AG10803 (cell line): ENCODE measurements at places on chromosomes 7 and 10.
A peak's percentile ranks its signal among the peaks of the same experiment; 100 is the strongest.

DNA sequence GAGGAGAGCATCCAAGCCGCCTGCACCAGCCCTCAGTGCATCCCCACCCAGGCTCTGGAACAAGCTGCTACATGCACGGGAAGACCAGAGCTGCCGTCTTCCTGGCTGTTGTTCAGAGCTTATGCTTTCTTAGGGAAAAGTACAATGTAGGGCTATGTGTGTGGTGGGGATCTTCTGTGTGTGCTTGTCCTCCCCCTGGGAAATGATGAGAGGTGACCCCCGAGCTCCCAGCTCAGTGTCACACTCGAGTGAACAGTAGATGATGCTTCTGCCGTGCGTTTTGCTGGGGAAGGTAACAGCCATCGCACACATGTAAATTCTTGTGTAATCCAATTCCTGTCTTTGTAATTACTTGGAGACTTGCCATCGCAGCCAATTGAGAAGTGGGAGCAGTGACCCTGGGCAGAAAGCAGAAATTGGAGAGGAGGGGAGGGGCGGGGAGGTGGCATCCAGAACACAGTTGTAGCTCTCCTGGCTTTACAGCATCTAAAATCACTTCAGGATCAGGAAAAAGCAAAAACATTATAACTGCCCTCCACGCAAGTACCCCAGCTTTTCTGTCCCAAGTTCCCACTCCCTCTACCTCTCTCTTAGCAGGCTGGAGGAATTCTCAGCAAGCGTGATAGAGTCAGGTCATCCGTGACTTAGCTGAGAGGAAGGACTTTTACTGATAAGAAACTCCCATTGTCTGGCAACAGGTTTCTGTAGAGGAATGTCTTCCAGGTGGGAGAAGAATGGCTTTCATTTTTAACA is 149.6 kb downstream of the TCF7L2 start:
- no peak for DNase-seq

GRCh38 chr10:60396766-60397165 is 7.1 kb upstream of the ANK3 start:
- DNase-seq: no peak

DNA sequence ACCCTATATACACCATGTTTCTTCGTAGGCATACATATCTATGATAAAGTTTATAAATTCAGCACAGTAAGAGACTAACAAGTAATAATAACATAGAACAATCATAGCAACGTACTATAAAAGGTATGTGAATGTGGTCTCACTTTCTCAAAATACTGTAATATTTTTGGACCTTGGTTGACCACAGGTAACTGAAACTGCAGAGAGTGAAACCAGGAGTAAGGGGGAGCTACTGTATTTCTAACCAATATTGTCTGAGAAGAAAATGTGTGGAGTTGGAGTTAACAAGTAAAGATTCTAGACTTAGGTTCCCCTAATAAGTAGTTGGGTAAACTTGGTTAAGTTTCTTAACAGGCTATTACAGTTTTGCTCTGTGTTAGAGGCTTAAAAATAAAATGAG is 72.1 kb downstream of the GNAI1 start:
- no peak for DNase-seq

DNA sequence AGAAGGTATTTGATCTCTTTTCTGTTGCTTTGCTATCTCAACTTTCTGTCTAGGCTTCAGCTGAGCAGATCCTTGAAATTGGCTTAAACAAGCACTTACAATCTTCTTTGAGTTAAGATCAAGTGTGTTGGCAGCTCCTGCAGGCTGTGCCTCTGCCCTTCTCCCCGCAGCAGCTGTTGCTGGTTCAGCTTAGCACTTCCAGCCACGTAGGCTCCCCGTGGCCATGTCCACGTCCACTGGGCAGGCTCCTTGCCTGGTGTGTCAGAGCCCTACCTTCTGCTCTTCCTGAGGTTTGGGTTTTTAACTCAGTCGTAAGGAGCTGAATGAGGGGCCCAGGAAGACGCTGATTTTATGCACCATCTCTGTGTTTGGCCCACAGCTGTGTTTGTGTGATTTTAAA is 47.2 kb downstream of the CAMK1D start:
- DNase-seq: no peak

GRCh38 chr7:131336956-131337355 is 9.3 kb downstream of the MKLN1 start:
- DNase-seq: peak; percentile 23

DNA sequence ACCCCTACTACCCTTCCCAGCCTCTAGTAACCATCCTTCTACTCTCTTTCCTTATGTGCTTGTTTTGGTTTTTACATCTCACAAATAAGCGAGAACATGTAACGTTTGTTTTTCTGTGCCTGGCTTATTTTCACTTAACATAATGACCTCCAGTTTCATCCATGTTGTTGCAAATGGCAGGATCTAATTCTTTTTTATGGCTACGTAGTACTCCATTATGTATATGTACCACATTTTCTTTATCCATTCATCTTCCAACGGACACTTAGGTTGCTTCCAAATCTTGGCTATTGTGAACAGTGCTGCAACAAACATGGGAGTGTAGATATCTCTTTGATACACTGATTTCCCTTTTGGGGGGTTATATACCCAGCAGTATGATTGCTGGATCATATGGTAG is 33.6 kb upstream of the SLC26A4 start:
- DNase-seq: no peak

DNA sequence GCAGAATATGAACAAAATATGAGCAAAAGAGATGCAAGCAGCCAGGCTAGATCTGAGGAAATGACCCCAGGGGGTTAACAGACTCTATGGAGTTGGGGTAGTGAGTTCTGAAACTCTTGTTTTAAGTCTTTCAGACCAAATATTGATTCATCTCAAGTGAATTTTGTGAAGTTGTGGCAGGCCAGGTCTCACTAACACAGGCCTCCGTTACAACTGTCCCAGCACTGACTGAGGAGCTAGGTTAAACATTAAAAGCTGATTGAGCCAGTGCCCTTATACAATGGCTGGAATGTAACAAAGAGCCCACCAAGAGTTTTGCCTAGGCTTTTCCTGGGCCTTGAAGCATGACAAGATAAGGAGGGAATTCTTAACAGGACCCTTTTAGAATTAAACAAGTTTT is 192.3 kb upstream of the STK17A start:
- no peak for DNase-seq

- DNase-seq: peak; percentile 62
These were observed 86.2 kb upstream of the PPIF start for GRCh38 chr10:79260811-79261740.

DNA sequence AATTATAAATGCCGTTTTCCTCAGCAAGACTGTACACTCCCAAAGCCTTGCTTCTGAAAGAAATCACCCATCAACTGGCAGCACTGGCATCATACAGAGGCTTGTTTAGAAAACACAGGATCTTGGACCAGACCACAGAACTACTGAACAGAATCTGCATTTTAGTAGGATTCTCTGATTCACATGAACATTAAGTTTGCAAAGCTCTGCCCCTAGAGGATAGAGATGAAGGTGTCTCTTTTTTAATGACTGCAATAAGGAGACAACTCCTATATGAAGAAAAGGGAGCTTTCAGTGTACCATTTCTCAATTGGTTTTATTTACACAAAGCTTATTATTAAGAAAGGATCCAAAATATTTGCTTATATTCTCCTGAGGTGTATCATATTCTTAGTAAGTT is 172.7 kb downstream of the AGMO start:
- DNase-seq: no peak

DNA sequence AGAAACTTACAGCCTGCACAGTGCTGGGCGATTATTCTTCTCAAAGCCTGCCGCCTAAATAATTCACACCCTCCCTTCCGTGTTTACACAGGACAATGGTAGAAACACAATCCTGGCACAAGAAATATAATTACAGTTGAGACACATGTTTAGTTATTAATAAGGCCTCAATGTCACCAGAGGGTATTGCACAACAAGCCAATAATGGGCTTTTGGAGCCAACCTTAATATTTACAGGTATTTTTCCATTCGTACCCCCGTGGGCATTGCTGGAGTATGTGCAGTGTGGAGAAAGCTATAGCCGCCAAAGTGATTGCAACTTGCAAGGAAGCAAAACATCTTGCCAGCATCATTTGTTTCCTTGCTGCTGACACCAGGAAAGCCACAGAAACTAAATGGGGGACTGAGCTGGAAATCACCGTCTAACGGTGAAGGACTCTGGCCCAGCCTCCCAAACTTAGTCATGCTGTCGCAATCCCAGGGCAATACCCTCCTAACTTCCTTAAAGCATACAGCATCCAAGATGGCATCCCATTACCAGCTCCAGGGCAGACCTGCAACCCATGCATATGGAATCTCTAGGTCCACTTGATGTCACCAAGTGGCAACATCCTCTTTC is 8.6 kb downstream of the CALN1 start:
- DNase-seq: no peak

GRCh38 chr10:114077815-114078219 is 34.2 kb downstream of the ADRB1 start:
- DNase-seq: no peak

DNA sequence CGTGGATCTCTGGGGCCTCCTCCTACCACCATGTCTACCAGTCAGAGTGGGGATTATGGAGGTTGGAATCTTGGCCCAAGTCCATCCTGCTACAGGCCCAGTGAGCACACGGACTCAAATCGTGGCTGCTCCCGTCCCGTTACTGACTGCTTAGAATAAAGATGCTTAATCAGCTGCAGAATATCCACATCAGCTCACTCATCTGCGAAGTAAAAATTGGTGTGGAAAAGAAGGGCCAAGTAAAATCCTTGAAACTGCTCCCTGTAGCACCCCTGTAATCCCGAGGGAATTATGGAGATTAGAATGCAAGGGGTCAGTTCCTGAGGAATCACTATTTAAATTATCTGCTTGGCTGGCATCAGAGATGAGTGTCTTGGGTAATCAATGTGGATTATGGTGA is 13.0 kb upstream of the HTR5A start:
- no peak for DNase-seq

DNA sequence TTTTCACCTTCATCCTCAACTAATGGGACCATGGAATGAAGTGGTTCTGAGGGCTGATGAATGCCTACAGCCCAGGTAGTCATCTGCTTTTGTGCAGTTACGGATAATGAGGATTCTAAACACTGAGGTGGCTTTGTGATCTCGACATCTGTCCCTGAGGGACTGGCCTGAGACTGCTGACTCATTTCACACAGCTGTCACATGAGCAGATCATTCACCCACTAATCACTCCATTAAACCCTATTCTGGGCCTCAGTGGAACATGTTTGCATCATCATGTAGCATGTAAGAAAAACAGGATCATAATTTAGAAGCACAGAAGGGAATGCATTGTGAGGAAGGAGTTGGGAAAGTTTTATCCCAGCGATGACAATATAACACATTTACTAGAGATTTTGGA is 79.4 kb upstream of the FEZF1 start:
- no peak for DNase-seq

DNA sequence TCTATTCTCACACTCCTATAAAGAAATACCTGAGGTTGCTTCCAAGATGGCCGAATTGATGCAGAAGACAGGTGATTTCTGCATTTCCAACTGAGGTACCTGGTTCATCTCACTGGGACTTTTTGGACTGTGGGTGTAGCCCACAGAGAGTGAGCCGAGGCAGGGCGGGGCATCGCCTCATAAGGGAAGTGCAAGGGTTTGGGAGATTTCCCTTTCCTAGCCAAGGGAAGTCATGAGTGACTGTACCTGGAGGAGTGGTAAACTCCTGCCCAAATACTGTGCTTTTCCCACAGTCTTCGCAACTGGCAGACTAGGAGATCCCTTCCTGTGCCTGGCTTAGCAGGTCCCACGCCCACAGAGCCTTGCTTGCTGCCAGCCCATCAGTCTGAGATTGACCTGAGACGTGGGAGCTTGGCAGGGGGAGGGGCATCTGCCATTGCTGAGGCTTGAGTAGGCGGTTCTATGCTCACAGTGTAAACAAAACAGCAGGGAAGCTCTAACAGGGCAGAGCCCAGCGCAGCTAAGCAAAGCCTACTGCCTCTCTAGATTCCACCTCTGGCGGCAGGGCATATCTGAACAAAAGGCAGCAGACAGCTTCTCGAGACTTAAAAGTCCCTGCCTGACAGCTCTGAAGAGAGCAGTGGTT is 152.2 kb downstream of the ARL4A start:
- no peak for DNase-seq

DNA sequence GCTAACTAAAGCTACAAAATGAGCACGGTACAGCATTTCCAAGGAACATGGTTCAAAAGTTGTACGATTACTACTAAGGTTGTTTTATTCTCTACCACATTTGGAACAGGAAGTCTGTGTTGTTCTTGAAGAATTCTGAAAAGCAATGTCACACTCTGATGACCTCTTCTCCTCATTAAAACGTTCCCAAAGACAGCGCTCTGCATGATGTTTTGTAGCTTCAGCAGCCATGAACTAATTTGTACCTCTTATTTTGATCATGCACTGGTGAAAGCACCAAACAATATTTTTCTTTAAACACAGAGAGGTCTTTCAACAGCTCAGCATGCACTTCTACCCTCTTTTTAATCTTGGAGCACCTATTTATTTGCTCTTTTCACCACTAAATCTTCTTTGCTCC is 75.0 kb upstream of the TES start:
- no peak for DNase-seq

DNA sequence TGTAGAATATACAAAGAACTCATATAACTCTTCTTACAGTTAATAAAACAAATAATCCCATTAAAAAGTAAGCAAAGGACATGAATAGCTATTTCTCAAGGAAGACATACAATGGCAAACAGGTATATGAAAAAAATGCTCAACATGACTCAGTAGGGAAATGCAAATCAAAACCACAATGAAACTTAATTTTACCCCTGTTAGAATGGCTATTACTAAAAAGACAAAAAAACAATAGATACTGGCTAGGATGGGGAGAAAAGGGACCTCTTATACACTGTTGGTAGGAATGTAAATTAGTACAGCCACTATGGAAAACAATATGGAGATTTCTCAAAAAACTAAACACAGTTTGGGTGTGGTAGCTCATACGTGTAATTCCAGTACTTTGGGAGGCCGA is 37.8 kb downstream of the HERPUD2 start:
- DNase-seq: no peak

DNA sequence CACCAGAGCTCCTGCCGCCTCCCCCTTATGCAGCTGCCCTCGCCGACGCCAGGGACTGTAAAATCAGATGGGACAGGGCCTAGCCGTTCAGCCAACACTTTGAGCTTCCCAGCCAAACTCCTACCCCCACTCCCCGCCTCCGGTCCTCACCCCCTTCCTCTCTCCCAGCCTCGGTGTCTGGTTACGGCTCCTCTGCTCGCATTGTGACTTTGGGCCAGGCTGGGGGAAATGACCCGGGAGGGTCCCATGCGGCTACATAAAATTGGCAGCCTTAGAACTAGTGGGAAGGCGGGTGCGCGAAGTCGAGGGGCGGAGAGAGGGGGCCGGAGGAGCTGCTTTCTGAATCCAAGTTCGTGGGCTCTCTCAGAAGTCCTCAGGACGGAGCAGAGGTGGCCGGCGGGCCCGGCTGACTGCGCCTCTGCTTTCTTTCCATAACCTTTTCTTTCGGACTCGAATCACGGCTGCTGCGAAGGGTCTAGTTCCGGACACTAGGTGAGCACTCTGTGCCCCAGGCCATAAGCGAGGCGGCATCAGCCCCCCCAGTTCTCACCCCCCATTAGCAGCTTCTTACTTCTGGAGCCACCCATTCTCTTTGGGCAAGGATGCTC is at the start of gene KAZALD1:
Gene KAZALD1 (plus strand): TSS at position 366 of the 608 bp plus-strand sequence. CDS start 604 bp downstream, outside the sequence.
- DNase-seq: peak; percentile 69
